ENCODE measurements at places on chromosomes 12 and 14.

DNA sequence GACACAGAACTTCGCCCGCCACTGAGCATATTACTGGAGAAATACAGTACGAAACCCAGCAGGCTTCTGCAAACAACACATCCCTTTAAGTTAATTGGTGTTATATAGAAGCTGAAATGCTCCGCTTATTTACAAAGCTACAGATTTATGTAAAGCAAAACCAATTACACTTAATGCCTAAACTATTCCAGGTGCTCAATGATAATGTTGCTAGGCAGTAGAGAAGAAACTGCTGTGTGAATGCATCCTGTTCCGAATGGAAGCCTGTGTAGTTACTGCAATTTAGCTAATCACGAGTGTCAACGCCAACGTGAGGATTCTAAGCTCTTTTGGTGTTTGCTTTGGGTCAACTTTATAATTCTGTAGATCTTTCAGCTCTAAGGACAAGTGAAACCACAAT is 89.8 kb downstream of the SLC15A5 start:
- no peak for DNase-seq

GRCh38 chr12:67025543-67026114 is 243.5 kb upstream of the CAND1 start:
- DNase-seq = no peak

DNA sequence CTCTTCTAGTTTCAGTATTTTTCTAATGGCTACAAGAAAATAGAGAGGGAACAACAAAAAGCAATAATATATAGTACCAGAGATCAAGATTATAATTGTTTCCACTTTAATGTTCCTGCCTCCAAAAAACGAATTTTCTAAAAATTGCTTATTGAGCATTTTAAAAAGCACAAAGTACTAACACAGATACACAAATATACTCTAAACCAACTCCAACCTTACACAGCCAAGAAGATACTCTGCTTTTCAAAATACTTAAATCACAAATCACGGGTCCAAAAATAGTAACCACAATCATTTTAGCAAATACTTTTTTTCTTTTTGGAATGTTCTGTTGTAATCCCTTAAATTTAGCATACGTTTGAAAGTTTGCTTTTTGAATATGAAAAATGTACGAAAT is 2.0 kb downstream of the YAF2 start:
- DNase-seq = no peak

DNA sequence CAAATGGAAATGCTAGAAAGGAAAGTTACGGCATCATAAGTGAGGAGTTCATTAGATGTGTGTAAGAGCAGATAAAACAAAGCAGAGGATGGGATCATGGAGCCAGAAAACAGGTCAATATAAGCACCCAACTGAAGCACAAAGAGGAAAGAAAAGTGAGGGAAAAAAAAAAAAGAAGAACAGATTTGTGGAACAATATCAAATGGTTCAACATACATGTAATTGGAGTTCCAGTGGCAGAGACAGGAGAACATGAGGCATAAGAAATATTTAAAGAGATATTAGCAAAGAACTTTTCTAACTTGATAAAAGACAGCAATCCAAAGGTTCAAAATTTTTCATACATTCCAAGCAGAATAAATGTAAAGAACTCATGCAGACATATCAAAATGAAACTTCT is 54.1 kb downstream of the SPTSSA start:
- DNase-seq = no peak

GRCh38 chr14:101518611-101519473 is 42.5 kb upstream of the DIO3 start:
- DNase-seq = no peak

GRCh38 chr14:103496776-103497175 is 25.9 kb downstream of the CKB start:
- no peak for DNase-seq

DNA sequence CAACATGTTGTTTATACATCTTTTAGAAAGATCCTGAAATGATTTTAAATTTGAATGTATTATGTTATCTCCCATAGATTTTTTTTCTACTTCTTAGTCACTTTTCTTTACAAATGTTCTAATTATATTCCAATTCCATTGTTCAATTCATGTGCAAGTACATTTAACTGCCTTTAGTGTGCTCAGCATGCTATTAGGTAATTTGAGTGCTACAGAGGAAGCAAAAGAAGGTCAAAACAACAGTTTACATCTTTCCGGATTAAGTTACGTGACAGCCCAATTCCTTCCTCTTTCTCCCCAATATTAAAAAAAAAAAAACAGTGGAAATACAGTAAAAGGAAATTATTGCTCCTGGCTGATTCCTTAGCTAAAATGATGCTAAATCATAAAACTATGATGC is 98.3 kb downstream of the RTN1 start:
- no peak for DNase-seq

- DNase-seq = peak; percentile 90
These were observed at the start of gene CLEC2B for GRCh38 chr12:9869307-9870161. Gene CLEC2B (minus strand): TSS chr12:9869354.

GRCh38 chr12:16175840-16176239 is 101.6 kb downstream of the SLC15A5 start:
- no peak for DNase-seq

- DNase-seq = no peak
These were observed 20.2 kb downstream of the E2F7 start for GRCh38 chr12:77045183-77045582.

GRCh38 chr12:120488057-120488640 is 7.8 kb upstream of the DYNLL1 start:
- DNase-seq = no peak

GRCh38 chr12:58079806-58080205 is 138.4 kb downstream of the ATP23 start:
- DNase-seq = no peak

GRCh38 chr12:109735051-109735521 is 21.5 kb downstream of the FAM222A start:
- no peak for DNase-seq

GRCh38 chr12:113329022-113329790 is 5.7 kb downstream of the SLC8B1 start:
- DNase-seq = no peak

- DNase-seq = no peak
These were observed 22.2 kb upstream of the EDDM3A start for GRCh38 chr14:20723488-20723887.

DNA sequence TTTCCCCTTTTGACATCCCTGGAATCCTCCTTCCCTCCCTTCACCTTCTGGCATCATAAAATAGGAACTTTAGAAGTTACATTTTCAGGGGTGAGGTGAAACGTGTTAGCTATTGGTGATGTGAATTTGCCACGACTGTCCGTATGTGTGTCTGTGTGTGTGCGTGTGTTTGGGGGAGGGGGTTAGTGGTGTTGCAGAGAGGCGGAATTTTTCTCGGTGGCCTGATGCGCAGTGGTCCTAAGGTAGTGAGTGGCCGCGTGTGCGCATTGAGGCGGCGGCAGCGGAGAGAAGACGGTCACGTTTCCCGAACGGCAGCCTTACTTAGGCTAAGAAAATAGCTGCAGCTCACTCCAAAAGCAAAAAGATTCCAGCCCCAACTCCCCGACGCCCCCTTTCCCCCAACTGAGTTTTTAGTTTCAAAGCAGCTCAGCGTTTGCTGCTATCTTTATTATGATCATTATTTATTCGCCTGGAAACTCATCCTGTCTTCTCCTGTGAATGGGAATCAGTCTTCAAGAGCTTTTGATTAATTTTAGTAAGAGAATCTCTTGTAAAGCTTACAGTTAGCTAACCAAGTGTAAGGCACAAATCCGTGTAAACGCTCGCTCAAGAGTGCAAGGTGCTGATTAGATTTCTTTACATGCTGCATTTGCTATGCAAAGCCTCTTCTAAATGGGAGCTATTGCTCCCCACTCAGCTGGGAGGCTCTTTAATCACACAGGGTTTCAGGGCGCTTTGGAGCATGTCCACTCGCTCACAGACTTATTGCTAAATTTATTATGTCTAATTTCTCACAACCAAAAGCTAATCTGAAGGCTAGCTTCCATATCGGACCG is 4.7 kb downstream of the FLRT2 start:
- no peak for DNase-seq

GRCh38 chr14:49036984-49037516 is 549.1 kb downstream of the RPS29 start:
- DNase-seq = no peak

DNA sequence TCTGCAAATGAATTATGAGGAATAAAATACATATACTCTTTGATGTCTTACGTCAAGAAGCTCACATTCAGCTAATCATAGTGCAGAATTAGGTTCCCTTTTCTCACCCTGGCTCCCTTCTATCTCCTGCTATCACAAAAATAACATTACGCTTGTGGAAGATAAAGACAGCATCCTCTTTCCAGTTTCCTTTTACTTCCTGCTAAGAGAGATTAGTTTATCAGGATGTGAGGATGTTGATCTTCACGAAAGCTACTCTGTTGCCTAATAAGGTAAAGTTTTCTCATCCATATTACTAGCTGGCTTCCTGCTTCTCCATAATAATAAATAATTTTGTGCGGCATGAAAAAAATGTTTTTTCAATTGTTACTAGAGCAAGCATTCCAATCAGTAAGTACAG is 217.7 kb upstream of the DCN start:
- no peak for DNase-seq

DNA sequence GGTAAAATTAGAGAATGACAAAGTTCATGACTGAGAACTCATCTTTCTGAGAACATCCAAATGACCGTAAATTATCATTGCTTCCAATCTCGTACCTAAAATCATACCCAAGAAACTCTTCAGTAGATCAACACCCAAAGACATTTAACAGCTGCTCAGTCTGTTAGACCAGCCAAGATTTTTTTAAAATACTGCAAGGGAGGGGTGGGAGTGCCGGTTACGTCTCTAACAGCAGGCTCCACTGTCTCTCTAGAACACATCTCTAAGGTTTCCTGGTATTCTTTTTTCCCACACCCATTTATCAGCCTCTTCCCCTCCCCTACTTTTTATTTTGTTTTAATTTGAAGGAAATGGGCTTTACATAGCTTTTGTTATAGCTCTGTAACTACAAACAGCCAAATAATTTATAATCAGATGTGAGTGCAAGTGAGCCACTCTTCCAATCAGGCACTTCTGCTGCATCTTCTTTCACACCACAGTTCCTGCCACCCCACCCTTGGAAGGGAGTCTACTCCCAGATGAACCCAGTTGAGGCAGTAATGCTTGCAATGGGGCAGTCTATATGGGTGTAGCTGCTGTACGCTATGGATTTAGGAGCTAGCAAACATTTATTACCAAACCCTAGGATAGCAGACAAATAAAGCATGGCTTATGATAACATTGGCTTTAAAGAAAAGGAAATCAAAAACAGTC is 21.9 kb downstream of the PTPRB start:
- no peak for DNase-seq

DNA sequence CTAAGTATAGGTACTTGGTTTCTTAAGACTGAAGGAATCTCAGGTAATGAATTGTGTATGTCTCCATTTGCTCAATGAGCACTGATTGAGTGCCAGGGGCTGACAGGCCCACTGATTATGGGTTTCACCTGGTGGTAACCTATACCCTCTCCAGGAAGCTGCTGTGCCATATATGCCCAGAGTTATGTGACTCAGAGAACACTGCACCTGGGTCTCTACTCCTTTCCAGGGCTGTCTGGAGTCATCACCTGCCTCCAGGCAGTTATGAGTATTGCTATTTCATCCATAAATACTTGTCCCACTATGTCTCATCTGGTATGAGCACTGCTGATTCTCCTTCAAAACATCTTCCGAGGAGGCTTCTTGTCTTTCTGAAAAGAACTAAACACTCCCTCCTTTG is 692.9 kb downstream of the BCL11B start:
- no peak for DNase-seq

GRCh38 chr14:69644814-69645213 is 33.4 kb downstream of the SUSD6 start:
- no peak for DNase-seq

- DNase-seq = no peak
These were observed 190.4 kb downstream of the ZFP36L1 start for GRCh38 chr14:68602507-68602906.

DNA sequence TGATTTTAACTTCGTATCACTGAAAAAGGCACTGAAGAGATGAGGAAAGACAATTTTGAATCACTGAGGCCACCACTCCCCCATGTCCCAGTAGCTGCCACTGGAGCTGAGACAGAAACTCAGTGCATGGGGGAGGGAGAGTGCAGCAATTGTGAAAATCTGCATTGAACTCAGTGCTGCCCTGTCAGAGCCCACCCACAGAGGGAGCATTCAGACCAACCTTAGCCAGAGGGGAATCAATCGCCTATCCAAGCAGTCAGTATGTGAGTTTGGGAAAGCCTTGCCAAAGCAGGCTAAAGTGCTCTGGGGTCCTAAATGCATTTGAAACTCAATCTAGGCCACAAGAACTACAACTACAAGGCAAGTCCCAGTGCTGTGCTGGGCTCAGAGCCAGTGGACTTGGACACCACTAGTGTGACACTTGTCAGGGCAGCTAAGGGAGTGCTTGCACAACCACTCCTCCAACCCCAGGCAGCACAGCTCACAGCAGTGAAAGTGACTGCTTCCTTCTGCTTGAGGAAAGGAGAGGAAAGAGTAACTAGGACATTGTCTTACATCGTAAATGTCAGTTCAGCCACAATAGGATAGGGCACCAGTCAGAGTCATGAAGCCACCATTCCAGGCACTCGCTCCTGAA is 13.3 kb downstream of the RNASE3 start:
- no peak for DNase-seq

DNA sequence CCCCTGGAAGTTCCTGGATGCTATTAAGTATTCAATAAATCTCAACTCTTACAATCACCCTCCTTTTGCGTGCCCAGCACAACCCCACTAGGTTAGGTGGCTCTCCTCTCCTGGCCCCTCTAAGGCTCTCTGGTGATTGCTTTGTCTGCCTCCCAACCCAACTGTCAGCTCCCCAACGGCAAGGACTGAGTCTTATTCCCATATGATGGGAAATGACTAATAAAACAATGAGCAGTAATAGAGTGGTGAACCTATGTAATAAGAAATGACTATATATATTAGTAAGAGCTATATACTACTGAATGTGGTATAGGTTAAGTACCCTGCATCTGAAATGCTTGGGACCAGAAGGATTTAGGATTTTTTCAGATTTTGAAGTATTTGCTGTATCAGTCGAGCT is 8.1 kb downstream of the APPL2 start:
- DNase-seq = no peak

DNA sequence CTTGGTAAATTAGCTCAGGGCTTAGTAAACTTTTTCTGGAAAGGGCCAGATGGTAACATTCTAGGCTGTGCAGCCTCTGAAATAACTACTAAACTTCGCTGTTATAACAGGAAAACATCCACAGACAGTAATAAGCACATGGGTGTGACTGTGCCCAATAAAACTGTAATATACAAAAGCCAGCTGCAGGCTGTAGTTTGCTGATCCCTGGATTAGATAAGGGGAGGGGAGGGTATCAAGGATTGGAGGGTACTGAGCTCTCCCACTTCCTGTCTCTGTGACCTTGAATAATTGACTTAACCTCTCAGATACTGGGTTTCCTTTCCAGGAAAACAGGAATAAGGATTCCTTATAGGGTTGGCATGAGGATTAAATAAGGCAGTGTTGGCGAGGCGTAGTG is 81.2 kb downstream of the CCDC60 start:
- no peak for DNase-seq

GRCh38 chr12:27246774-27247173 is 2.7 kb downstream of the STK38L start:
- DNase-seq = no peak

Data from fibroblast of lung (primary cell).